ENCODE measurements at places on chromosomes 5 and 9. TPM values are rescaled to one million over a fixed set of nuclear protein-coding genes. Genes with fewer than 3 reads are reported as not detected.

- peak overlapping the region; percentile 77 for H3K4me3 ChIP-seq
- H3K27me3 ChIP-seq, result no peaks in the 10 kb centered on the region
- DNase-seq, result peak; percentile 87
Observed at GRCh38 chr9:120875954-120876841, 790 bp downstream of the PHF19 start.

DNA sequence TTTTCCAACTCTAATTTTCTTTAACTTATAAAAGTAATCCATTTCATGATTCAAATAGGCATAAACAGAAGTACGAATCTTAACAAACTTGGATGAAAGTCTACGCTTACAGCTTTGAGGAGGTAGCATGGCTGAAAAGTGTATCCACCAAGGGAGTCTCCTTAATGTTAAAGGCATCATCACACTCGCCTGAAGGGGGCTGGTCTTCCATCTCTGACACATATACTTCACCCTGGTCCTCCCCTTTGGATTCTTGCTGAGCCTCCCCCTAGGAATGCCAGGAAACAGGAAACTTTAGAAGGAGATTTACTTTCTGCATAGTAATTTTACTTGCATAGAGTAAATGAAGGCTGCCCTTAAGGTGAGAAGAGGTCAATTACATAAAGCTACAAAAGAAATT is 10.3 kb upstream of the NME5 start:
- DNase-seq, result no peak
- H3K4me3 ChIP-seq, result no peak overlapping the region
- no peaks in the 10 kb centered on the region for H3K4me1 ChIP-seq
- no peaks in the 10 kb centered on the region for H3K36me3 ChIP-seq
- H3K27ac ChIP-seq, result no peak overlapping the region

- H3K4me3 ChIP-seq, result no peak overlapping the region
- no peaks in the 10 kb centered on the region for H3K36me3 ChIP-seq
- no peak overlapping the region for H3K27ac ChIP-seq
- H3K27me3 ChIP-seq, result peaks cover 6% of the 10 kb centered on the region
- H3K4me1 ChIP-seq, result no peaks in the 10 kb centered on the region
Observed at GRCh38 chr5:80048084-80048780, 13.1 kb downstream of the THBS4 start.

GRCh38 chr5:10578293-10578665 is 14.4 kb downstream of the ANKRD33B start:
- no peak for DNase-seq
- H3K36me3 ChIP-seq, result no peaks in the 10 kb centered on the region
- H3K4me1 ChIP-seq, result no peaks in the 10 kb centered on the region
- H3K27me3 ChIP-seq, result peaks cover 2% of the 10 kb centered on the region
- no peak overlapping the region for H3K4me3 ChIP-seq
- H3K27ac ChIP-seq, result no peak overlapping the region

- no peak overlapping the region for H3K4me3 ChIP-seq
- H3K36me3 ChIP-seq, result no peaks in the 10 kb centered on the region
- H3K4me1 ChIP-seq, result no peaks in the 10 kb centered on the region
- H3K27ac ChIP-seq, result no peak overlapping the region
- no peak for DNase-seq
Observed at GRCh38 chr5:55037890-55038289, 13.8 kb downstream of the GZMK start.

The CEP120 gene
- 12.2 TPM for polyA plus RNA-seq

DNA sequence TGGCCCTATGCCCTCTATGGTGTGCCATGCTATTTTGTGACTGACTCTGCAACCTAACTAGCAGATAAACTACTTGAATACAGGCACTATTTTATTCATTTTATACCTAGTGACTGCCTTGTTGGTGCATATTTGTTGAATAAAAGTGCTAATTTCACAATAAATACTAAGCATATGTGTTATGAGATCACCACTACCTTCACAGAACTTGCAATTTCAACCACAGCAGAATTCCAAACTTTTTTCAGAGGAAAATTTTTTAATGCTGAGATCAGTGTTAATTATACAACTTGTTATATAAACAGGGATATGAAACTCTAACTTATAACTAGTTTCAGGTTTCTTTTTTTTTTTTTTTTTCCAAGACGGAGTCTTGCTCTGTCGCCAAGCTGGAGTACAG is 94.8 kb downstream of the NR3C1 start:
- DNase-seq, result no peak
- H3K27ac ChIP-seq, result no peak overlapping the region
- H3K36me3 ChIP-seq, result peaks cover 41% of the 10 kb centered on the region

DNA sequence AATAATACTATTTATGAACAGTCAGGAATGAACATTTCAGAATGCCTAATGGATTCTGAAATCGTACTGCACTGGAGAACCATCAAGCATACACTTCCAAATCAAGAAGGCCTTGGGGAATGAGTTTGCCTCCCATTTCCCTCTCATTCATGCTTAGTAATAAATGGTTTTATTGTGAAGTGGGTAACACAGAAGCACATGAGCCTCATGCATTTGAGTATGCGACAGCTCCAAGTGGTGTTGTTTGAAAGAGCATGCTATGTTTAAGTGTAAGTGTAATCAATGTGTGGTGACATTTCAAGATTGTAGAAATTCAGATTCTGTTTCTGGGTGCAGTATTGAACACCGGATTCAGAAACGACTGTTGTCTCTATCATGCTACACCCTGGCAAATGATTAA is 60.0 kb downstream of the SGCD start:
- H3K4me1 ChIP-seq, result no peaks in the 10 kb centered on the region
- no peak for DNase-seq
- no peaks in the 10 kb centered on the region for H3K36me3 ChIP-seq

DNA sequence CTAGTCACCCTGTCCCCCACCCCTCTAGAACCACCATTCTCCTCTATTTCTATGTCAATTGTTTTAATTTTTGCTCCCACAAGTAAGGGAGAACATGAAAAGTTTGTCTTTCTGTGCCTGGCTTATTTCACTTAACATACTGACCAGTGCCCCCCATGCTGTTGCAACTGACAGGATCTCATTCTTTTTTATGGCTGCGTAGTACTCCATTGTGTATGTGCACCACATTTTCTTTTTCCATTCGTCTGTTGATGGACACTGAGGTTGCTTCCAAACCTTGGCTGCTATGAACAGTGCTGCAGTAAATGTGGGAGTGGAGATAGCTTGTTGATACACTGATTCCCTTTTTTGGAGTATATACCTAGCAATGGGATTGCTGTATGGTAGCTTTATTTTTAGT is 7.4 kb upstream of the TERT start:
- H3K27ac ChIP-seq, result no peak overlapping the region
- no peak for DNase-seq
- peaks cover under 1% of the 10 kb centered on the region for H3K27me3 ChIP-seq
- no peaks in the 10 kb centered on the region for H3K4me1 ChIP-seq

- DNase-seq, result no peak
- peaks cover 15% of the 10 kb centered on the region for H3K36me3 ChIP-seq
- no peak overlapping the region for H3K27ac ChIP-seq
- no peak overlapping the region for H3K4me3 ChIP-seq
- no peaks in the 10 kb centered on the region for H3K27me3 ChIP-seq
Observed at GRCh38 chr5:128143911-128144310, 60.3 kb downstream of the SLC12A2 start.

DNA sequence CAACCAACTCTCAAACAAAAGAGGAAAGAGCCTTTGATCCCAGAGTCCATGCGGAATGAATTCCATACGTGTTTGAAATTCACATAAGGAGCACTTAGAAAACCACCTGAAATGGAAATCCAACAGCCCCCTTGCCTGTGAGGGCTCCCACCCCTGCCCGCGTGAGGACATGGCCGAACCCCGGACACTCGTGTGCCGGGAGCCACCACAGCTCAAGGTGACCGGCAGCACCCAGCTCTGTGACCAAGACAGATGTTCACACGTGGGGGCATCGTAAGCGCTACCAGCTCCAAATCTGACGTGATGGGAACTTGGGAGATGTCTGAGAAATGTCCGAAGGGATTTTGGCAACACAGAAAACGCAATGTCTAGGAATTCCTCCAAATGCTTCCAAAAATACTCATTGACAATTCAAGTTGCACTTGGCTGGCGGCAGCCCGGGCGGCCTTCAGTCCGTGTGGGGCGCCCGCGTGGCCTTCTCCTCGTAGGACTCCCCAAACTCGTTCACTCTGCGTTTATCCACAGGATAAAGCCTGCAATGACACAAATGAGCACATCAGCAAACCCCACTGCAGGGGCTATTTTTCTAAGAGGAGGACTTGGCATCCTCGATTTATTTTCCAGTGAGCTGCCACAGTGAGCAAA is 23.2 kb upstream of the TERT start:
- DNase-seq, result no peak
- peaks cover 18% of the 10 kb centered on the region for H3K4me1 ChIP-seq
- H3K27me3 ChIP-seq, result no peaks in the 10 kb centered on the region

DNA sequence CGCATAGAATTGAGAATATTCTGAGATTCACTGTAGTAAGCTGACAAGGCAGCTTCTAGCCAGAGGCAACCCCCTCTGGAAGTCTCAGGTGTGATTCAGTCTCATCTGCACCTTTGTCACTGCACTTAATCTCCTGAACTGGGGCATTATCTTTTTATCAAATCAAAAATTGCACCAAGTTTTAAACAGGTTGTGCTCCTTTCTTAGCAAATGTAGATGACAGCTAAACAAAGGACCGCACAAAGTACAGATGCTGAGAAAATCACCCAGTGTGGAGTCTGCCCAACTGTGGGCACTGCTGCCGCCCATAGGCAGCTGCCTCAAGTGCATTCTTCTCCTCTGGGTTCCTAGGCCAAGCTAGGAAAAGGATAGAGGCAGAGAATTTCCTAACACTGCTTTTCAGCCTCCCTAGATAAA is 51.1 kb downstream of the STARD4 start:
- no peak for DNase-seq
- H3K27me3 ChIP-seq, result no peaks in the 10 kb centered on the region
- no peaks in the 10 kb centered on the region for H3K36me3 ChIP-seq

The TAF1L gene
- polyA plus RNA-seq, result 0.03 TPM

- no peaks in the 10 kb centered on the region for H3K36me3 ChIP-seq
- H3K4me1 ChIP-seq, result no peaks in the 10 kb centered on the region
- no peak overlapping the region for H3K27ac ChIP-seq
- H3K4me3 ChIP-seq, result no peak overlapping the region
- no peaks in the 10 kb centered on the region for H3K27me3 ChIP-seq
- no peak for DNase-seq
Observed at GRCh38 chr9:111068771-111069170, 30.5 kb upstream of the LPAR1 start.

The CER1 gene
- polyA plus RNA-seq, result 0.06 TPM

DNA sequence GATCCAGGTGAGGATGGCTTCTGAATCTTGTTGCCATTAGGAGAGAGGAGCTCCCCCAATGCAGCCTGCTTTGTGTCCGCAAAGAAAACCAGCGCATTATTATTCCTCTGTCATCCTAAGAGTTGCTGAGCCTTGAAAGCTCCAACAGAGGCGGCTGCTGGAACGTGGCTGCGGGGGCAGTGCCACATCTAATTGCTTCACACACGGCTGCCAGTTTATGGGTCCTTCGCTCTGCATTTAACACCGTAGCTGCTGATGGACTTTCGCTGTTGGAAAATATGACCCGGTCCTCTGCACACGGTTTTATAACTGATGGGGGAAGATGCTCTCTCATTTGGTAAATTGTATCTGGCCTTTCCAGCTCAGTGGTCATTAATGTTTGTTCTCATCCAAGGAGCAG is 38.0 kb downstream of the ZNF622 start:
- no peak overlapping the region for H3K27ac ChIP-seq
- H3K27me3 ChIP-seq, result peaks cover 7% of the 10 kb centered on the region
- no peaks in the 10 kb centered on the region for H3K4me1 ChIP-seq
- no peak for DNase-seq

DNA sequence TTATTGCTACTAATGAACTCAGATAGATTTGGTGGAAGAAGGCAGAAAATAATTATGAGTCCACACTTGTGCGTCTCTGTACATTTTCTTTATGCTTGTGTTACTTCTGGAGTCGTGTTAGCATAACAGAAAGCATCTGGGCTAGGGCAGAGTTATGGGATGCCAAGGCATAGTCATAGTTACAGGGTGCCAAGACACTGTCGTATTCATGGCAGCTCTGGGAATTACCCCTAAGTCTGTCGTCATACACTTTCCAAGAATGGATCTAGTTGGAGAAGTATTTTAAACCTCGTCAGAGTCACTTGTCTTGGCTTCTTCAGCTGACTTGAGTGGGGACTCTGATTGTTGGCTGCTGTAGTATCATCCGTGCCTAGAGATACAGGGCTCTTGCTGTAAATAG is 27.7 kb downstream of the CAMK4 start:
- no peaks in the 10 kb centered on the region for H3K4me1 ChIP-seq
- H3K27ac ChIP-seq, result no peak overlapping the region
- DNase-seq, result no peak
- no peak overlapping the region for H3K4me3 ChIP-seq
- H3K27me3 ChIP-seq, result no peaks in the 10 kb centered on the region
- no peaks in the 10 kb centered on the region for H3K36me3 ChIP-seq

The GPR151 gene
- polyA plus RNA-seq, result 0.04 TPM

All from large intestine (tissue), 12 donors.